ENCODE measurements at places on chromosomes 3 and 15.

GRCh38 chr3:54572197-54572895 lies 355.5 kb downstream of the LRTM1 start:
- peak; percentile 14 for DNase-seq

DNA sequence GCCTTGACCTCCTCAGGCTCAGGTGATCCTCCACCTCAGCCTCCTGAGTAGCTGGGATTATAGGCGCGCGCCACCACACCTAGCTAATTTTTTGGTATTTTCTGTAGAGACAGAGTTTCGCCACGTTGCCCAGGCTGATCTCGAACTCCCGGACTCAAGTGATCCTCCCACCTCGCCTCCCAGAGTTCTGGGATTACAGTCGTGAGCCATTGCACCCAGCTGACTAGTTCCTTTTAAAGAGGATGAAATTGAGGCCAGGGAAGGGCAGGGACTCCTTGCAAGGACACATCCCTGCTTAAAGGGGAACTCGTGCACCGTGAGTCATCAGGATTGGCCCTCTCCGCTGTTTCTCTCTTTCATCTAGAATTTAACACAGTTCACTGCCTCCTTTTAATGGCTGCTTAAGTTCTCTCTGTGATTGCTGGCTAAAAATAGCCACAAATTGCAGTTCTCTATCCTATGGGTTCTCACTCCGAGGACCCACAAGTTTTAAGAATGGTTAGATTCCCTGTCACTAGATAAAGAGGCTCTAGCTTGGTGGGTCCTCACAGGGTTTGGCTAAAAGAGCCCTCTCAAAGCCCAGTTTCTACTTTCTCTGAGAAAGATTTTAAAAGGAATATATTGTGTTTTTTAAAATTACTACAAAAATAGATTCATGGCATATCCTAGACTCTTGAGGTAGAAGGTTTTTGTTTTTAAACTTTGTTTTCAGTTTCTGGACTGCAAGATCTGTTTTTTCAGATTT lies 1.4 kb downstream of the CRTAP start:
- peak; percentile 60 for DNase-seq

DNA sequence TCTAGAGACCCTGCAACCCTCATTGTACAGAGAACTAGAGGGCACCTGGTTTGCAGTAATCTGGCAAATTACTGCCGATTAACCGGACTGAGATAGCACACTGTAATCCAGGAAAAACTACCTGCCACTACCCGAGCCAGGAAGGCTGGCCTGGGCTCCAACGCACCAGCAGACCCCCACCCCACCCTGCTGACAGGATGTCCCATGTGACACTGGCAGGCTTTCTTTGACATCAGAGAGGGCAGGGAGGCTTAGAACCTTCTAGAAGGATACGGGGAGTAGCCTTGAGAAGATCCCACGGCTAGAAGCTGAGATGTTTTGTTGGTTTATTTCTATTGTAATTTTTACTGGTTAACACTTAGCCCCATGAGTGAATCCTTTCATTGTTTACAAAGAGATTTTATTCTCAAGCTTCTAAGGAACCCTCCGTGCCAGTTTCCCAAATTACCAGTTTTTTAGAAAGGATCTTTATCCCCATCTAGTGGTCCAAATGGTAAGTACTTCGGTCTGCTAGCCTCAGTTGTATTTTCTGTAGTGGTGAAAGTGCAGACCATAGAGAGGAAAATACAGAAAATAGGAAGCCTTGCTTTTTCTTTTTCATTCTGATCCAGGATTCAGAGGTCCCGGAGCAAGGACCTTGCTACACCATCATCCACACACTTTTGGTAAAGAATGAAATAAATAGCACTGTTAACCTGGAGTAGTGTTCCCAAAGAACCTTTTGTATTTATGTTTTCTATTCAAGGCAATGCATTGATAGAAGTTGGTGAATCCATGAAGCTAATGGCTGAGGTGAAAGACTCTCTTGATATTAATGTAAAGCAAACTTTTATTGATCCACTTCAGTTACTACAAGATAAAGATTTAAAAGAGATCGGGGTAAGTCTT lies 81.9 kb upstream of the ADAMTSL3 start:
- DNase-seq, result no peak

DNA sequence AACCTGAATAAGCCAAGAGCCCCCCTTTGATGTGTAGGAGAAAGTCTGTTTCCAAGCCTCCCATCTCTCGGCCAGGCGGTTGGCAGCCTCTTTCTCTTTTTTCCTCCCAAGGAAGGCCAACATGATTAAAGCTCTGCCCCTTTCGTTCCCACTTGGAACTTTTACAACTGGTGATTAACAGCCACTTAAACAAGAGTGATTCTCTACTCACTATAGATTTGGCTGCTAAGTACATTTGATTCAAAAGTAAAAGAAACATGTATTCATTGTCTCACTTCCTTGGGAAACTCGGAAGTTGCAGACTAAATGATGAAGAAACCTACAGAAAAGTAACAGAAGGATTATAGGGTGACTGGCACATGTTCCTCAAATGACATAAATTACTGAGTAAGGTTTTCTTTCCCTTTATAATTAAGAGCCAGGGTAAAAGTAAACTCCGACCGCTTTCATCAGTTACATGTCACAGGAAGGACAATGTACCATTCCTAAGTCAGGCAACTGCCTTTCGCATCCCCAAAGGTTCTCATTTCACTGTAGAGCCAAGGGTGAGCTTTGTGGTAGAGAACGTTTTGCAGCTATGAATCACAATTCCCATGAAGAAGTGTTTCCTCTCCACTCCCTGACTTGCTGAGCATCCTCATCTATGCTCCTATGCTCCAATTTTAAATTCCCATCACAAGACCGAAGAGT lies 72.7 kb downstream of the MB21D2 start:
- no peak for DNase-seq

DNA sequence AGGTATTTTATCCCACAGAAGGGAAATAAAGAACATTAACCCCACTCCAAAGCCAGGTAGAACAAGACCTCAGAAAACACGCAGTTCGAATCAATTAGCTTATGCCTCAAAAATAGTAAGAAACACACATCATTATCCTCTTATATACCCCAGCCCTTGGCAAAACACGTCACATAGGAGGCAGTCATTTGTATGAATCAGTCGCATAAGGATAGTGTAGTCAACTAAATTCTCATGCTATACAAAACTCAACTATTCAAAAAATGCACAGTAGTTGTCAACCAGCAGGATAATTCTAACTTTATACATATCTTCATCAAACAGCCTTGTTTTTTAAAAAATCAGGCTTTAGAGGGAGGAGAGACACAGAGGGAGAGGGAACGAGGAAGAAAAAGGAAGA lies 298.4 kb downstream of the FOXP1 start:
- no peak for DNase-seq

DNA sequence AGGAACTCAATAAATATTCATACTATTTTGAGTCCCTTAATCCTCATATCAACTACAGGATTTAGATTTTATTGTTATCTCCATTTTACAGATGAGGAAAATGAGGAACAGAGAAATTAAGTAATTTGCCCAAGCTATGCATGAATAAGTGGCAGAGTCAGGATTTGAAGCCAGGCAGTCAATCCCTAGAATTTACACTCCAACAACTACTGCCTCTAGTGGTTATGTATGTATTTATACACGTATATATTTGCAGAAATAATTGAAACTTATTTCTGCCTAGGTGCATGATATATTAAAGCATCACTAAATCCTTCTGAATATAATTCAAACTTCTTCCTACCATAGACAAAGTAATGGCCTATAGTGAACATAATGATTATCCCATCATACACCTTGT lies 137.4 kb downstream of the SERPINI1 start:
- DNase-seq, result no peak

DNA sequence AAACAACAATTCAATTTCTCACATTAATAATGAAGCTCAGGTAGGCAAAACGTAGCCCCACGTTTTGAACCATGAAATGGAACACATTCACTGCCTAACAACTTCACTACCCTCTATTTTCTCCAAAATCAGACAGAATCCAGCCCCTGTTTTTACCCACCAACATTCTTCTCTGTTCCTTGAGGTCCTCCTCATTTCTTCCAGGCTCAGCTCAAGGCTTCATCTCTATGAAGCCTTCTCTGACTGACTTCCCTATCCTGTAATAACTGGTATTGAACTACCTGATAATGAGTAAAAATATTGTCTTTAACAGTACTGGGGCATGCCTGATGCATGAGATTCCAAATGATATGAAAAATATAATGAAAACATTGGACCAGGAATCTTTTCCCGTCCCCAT lies 2.2 kb downstream of the TFRC start:
- no peak for DNase-seq

DNA sequence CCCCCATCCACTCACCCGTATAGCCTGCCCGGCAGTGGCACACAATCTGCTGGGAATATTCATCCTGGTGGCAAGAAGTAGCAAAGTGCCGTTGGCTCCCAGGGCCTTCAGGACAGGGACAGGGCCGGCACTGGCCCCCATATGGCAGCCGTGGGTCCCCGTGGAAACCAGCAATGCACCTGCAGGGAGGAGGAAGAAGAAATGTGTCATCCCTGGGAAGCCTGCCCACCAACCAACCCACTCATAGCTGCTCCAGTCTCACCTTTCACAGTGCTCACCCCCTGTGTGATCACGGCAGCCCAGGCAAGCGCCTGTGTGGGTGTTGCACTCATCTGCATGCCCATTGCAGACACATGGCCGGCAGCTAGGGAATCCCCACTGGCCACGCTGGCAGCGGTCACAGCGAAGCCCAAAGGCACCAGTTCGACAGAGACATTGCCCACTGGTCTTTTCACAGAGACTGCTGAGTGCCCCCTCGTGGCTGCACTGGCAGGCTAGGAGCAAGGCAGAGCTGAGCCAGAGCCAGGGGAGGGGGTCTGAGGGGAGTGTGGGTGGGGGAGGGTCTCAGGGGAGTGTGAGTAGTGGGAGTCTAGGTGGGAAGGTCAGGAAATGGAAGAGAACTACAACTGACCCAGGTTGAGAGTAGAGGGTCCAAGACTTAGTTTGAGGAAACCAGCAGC lies 4.5 kb upstream of the USP19 start:
- DNase-seq, result no peak

DNA sequence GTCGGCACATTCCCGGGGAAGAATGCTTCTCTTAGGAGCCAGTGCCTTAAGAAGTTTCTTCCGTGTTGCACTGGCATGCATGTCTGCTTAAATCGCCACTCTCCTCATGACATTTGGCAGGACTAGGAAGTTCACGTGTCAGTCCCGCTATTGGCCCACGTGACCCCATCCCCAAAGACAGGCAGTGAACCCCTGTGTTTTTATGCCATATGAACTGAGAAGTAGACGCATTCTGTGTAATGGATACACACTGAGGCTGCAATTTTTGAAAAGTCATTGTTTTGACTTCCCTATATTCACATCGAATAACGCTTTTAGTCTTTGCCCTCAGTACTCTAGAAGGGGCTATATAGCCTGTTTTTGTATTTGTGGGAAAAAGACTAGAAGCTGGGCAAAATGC lies 125.6 kb upstream of the TBL1XR1 start:
- DNase-seq, result no peak

- no peak for DNase-seq
Observed at GRCh38 chr3:182364723-182365650, 428.3 kb upstream of the ATP11B start.

All from HS-5 (cell line).